ENCODE measurements at places on chromosomes 4 and X.
A peak's percentile ranks its signal among the peaks of the same experiment; 100 is the strongest.

GRCh38 chr4:8725071-8725841 is 132.7 kb downstream of the CPZ start:
- no peak for DNase-seq

GRCh38 chr4:41709844-41710481 is 38.6 kb downstream of the PHOX2B start:
- peak; percentile 88 for DNase-seq

DNA sequence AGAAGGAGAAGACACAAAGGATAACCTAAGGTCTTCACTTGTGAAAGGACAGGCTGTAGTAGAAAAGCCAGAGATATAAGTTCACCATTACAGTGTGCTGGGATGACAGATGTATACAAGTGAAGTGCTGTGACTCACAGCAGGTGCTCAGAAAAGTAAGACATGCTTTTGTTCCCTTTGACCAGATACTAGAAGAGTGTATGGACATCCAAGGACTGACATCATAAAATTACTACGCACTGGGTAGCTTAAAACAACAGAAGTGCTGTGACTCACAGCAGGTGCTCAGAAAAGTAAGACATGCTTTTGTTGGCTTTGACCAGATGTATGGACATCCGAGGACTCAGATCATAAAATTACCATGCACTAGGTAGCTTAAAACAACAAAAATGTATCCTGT is 61.6 kb upstream of the BTC start:
- no peak for DNase-seq

GRCh38 chr4:109418588-109418987 is 15.0 kb upstream of the SEC24B start:
- no peak for DNase-seq

GRCh38 chr4:101790521-101791181 is at the start of gene BANK1:
BANK1 (plus strand) TSS chr4:101790730; CDS start chr4:101790881, 151 bp downstream.
- DNase-seq = no peak

- DNase-seq = peak; percentile 39
Observed at GRCh38 chrX:118579417-118579816, 83.8 kb downstream of the DOCK11 start.

DNA sequence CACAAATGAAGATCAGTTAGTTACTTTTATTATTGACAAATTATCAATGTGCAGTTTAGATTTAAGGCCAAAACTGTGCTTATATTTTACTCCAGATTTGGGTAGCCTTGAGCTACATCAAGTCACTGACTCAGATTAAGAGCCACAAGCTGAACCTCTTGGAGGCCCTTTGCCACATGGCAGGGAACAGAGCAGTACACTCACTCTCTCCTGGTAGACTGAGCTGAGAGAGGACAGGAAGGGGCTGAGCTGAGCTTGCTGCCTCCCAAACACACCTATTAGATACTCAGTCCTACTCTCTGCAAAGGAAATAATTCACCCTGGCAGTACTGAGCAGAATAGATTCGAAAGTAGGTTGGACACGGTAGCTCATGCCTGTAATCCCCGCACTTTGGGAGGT is 7.8 kb downstream of the STAP1 start:
- DNase-seq = no peak

- no peak for DNase-seq
Observed at GRCh38 chrX:97402903-97403302, 519.2 kb downstream of the RPA4 start.

DNA sequence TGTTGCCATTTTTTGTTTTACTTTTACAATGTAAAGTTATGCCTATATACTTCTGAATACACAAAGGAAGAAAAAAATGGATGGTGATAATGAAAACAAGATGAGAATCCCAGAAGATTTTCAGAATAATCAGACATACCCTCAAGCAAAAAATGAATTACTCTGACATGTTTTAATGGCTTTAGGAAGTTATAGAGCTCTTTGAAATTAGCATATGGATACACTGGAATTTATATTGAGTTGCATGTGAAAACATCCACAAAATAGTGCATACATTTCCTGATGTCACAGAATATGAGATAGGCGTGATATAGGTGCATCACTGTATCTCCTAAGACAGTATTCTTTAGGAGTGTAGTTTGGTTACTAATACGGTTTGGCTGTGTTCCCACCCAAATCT is 351.3 kb downstream of the SLC7A11 start:
- no peak for DNase-seq

GRCh38 chr4:97239667-97239997 is 903.6 kb downstream of the STPG2 start:
- DNase-seq = no peak

DNA sequence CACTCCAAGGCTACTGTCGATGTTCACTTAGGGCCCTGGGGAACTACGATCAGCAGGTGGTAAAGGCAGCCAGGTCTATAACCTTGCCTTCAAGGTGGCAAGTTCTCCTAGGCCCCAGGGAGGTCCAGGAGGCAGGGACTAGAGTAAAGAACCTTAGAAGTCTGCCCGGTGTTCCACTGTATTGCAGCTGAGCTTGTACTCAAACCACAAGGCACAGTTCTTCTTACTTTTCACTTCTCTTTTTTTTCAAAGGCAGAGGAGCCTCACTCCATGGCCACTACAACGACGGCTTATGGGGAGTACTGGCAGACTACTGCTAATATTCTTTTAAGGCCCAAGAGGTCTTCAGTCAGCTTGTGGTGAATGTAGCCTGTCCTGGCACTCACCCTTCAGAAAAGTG is 78.8 kb upstream of the GPR174 start:
- DNase-seq = no peak

GRCh38 chr4:75107755-75108612 is 175.1 kb downstream of the PARM1 start:
- peak; percentile 7 for DNase-seq

- no peak for DNase-seq
Observed at GRCh38 chr4:109930872-109931271, 18.2 kb downstream of the EGF start.

DNA sequence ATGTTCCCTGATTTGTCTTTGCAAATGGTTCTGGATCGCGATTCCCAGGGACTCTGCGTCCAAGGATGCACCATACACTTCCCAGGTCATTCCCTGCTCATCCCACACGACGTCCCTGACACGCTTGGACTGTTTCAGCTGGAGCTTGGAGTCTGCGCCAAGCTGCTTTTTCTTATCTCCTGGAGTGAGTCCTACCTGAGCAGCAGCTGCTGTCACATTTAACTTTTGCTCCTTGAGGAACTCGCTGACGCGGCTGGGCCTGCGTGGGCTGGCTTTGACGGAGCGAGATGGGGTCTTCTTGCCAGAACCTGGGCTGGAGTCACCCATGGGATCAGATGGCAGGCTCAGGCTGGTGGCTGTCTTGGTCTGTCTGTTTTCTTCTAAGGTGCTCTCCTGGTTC is 59.6 kb downstream of the GPRIN3 start:
- no peak for DNase-seq

GRCh38 chr4:47669946-47670345 is 167.9 kb downstream of the CORIN start:
- DNase-seq = no peak

DNA sequence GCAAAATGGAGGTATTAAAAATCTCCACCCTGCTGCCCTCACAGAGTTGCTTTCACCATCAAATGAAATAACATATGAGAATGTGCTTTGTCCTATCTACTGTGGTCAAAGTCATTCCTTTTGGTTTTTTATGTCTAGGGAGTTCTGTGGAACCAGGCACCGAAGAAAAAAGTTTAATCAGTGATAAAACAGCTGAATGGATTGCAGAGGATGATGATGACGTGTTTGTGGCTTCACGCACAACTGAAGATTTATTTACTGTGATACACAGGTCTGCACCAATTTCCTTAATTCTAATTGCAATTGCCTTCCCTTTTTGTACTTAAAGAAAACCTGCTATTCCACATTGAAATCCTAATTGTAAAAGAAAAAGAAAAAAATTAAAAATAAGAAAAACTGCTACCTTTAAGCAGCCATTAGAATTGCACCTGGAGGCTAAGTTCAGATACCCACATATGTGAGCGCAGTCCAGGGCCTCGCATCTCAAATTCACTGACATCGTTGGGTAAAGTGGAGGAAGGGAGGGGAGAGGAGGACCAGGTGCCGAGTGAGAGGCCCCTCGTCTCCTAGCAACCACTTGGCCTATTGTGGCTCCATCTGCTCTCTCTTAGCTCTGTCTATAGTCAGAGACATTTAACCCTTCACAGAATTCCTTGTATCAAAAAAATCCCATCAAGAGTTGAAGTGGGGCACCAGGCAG is 10.5 kb upstream of the RTL5 start:
- DNase-seq = no peak

DNA sequence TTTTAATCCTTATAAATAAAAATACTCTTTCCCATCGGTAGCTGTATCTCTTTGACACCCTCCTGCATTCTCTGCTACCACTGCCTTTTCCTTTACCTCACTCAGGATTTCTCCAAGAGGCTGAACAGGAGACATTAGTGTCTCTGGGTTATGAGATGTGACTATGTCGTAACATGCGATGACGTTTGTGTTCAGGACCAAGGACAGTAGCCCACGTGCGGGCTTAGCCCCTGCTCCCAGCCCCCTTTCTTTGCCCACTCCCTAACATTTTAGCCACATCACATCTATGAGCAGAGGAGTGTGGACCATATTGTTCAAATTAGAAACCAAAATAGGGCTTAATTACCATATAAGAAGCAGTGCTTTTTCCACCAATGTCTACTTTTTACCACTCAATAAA is 369.3 kb downstream of the FBXW7 start:
- peak; percentile 11 for DNase-seq

- DNase-seq = peak; percentile 91
Observed at GRCh38 chr4:86961605-86962295, 26.9 kb downstream of the AFF1 start.

GRCh38 chrX:21586001-21586400 is 72.1 kb downstream of the KLHL34 start:
- no peak for DNase-seq

DNA sequence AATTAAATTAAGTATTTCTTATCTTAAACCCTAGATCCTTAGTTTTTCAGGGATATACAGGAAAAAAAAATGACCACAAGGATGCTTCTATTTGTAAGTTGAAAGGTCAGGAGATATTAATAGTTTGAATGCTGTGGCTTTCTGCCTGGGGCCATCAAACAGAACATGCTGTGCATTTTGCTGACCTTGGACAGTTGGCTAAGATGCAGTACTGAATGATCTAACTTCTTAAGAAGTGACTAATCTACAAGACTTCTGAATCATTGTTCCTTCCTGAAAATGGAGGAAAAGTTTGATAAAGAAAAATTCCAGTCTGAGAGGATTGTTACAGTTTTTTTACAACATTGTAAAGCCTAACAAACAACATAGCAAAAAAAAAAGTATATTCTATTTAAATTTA is 237.8 kb upstream of the JADE1 start:
- DNase-seq = peak; percentile 94

GRCh38 chr4:48189731-48190130 is 55.7 kb upstream of the TXK start:
- no peak for DNase-seq

DNA sequence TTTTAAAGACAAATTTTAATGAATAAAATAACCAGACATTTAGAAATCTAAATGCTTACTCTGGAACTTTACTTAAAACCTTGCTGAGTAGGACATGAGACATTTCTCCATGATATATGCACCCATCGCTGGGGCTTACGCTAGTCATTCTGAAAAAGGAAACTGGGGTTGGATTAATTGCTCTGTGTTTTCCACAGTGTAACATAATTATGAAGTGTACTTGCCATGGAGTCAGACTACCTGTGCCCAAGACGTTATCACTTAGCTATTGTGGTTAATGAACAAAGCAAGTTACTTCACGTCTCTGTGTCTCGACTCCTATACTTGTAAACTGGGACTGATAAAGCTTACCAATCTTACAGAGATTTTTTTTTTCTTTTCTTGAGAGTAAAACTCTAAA is 47.8 kb downstream of the SHISA3 start:
- no peak for DNase-seq

DNA sequence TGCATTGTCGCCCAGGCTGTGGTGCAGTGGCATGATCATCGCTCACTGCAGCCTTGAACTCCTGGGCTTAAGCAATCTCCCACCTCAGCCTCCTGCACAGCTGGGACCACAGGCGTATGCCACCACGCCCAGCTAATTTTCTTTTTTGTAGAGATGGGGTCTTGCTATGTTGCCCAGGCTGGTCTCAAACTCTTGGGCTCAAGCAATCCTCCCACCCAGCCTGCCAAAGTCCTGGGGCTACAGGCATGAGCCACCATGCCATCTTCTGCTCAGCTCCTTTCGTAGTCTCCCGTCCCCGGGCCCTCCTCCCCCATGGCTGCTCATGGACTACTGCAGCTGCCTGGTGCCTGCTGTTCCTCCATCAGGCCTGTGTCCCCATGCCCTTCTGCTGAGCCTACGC is 58.1 kb downstream of the TAPT1 start:
- no peak for DNase-seq

DNA sequence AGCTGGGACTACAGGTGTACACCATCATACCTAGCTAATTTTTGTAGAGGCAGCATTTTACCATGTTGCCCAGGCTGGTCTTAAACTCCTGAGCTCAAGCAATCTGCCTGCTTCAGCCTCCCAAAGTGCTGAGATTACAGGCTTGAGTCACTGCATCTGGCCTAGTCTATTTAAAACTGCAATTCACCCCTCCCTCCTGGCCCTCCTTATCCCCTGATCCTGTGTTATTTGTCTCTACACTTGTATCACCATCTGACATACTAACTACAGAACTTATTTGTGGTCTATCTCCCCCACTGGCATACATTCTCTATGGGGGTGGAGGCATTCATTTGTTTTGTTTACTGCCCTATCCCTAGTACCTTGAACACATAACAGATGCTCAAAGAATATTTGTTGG is 23.7 kb downstream of the CC2D2A start:
- DNase-seq = peak; percentile 16

GRCh38 chr4:108166441-108167315 is 2.1 kb downstream of the LEF1 start:
- DNase-seq = no peak

GRCh38 chr4:184641022-184641421 is 8.2 kb downstream of the CASP3 start:
- DNase-seq = no peak

GRCh38 chrX:109511113-109511512 is 25.5 kb upstream of the NXT2 start:
- no peak for DNase-seq

- no peak for DNase-seq
Observed at GRCh38 chrX:120662662-120663061, 32.8 kb upstream of the C1GALT1C1 start.

- DNase-seq = no peak
Observed at GRCh38 chr4:111800551-111800950, 344.7 kb upstream of the FAM241A start.

Data from fibroblast of villous mesenchyme (primary cell).